Naive thymus-derived CD4-positive, alpha-beta T cell (primary cell): ENCODE measurements at places on chromosomes 12 and 14. TPM values are rescaled to one million over a fixed set of nuclear protein-coding genes. Genes with fewer than 3 reads are reported as not detected.
A peak's percentile ranks its signal among the peaks of the same experiment; 100 is the strongest.

- DNase-seq: no peak
These were observed 146.1 kb downstream of the KITLG start for GRCh38 chr12:88433997-88434703.

GRCh38 chr12:103880299-103881142 lies 39.5 kb upstream of the NT5DC3 start:
- no peak for DNase-seq

DNA sequence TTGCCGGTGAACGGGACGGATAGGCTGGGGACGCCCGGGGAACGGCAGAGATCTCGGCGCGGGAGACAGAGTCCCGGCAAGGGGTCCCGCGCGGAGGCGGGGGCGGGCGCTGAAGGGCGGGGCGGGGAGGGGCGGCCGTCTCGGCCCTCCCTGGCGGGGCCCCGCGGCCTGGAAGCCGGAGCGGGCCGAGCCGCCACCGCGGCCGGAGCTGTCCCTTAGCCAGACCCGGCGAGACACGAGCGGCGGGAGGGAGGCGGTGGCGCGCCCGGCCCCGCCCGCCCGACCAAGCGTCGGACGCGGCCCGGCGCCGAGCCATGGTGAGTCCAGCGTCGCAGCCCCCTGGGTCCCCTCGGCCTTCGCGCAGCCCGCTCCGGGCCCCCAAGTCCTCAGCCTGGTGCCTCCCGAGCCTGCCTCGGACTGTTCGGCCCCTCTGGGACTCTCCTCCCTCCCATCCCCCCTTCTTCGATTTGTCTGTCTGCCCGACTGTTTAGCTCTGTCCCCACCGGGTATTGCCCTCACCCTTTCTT lies at the start of gene ARHGEF40:
ARHGEF40 (plus strand) TSS at position 222 of the 527 bp plus-strand sequence; CDS start at position 315, 93 bp downstream.
- no peak for DNase-seq

DNA sequence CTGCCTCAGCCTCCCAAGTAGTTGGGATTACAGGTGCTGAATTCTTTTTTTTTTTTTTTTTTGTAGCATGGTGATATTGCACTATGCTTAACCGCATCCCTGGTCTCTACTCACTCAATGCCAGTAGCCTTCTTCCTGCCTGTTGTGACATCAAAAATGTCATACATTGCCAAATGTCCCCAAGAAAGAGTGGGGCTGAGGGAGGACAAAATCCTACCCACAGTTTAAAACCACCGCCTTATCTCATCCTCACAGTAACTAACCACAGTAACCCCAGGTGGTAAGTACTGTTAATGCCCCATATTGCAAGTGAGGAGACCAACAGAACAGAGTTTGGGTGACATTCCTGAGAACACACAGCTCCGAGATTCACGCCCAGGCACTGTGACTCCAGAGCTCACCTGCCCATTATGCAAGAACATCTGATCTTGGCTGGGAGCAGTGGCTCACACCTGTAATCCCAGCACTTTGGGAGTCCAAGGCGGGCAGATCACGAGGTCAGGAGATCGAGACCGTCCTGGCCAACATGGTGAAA lies 19.6 kb downstream of the MORN3 start:
- no peak for DNase-seq

- DNase-seq: no peak
These were observed 115.4 kb downstream of the SOX5 start for GRCh38 chr12:23834076-23834475.

- DNase-seq: no peak
These were observed 8.2 kb downstream of the TAS2R19 start for GRCh38 chr12:11014234-11014633.

GRCh38 chr12:122865268-122866231 lies 30.3 kb downstream of the HIP1R start:
- DNase-seq: no peak

DNA sequence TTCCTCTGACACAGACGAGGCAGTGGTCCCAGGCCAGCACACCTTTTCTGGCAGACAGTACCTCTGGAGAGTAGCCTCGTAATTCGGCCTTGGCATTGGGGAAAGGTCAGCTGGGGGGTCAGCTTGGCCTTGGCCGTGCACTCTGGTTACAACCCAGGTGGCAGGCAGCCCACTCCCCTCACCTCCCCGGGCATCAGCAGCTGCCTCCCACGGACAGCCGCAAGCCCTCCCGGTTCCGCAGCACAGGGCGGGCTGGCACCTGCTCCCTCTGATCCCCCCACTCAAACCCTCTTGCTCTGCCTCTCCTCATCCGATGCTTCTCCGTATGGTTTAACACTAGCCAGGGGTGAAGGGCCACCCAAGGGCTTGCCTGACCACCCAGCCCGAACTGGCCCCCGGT lies 50.6 kb downstream of the TEAD4 start:
- no peak for DNase-seq

GRCh38 chr12:28948685-28949084 lies 200.4 kb upstream of the FAR2 start:
- DNase-seq: no peak

DNA sequence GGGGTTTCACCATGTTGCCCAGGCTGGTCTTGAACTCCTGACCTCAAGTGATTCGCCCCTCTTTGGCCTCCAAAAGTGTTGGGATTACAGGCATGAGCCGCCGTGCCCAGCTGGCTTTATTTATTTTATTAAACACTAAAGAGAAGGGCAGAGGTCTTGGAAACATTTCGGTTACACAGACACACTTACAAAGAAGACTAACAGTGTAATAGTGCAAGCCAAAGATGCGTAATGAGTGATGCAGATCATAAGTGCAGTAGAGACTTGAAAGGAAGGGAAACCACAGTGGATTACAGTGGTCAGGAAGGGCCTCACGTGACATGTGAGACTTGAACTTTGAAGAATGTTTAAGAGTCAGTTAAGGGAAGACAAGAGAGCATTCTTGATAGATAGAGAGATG lies 33.9 kb upstream of the CDK17 start:
- DNase-seq: peak; percentile 91

- no peak for DNase-seq
These were observed 58.1 kb downstream of the ETV6 start for GRCh38 chr12:11707535-11707934.

DNA sequence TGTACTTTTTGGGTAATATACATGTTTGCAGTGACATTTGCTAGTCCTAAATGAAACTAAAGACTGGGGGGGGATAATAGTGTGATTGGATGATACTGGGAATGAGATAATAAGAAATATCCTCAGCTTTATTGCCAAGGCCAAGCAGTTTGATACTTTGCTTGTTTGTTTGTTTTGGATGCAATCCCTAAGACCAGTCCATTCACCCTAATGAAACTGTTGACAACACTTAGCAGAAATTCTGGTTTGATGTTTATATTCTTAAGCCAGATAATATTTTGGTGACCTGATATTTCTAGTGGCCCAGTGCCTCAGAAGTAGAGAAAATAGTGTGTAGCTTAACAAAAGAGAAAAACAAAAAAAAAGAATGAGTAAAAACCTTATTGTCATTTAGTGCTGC lies 1.8 kb downstream of the PHC1 start:
- DNase-seq: no peak

GRCh38 chr14:39393289-39393688 lies 38.9 kb downstream of the FBXO33 start:
- no peak for DNase-seq

DNA sequence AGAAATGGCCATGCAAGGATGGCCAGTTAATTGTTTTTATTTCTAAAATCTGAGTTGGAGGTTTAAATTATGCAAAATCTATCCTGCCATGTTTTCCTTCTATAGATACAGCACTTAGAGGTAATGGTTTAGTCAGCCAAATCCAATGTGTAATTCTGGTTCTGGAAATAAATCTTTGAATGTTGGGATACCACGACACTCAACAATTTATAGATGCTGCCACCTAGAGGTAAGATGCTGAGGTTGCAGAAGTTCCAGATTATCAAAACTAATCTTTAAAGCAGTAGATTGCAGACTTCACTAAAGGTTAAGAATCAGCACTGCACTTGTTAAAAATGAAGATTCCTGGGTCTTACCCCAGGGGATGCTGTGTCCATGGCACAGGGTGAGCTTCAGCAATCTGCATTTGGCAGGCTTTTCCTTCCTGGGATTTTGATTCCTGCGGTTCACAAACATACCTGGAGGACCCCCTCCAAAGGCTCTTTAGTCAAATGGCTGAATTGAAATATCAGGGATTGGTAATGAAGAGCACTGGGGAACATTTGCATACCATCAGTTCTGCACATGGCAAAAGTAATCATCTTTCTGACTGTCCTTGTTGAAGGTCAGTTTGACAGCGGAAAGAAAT lies 53.4 kb upstream of the ANO4 start:
- DNase-seq: no peak

DNA sequence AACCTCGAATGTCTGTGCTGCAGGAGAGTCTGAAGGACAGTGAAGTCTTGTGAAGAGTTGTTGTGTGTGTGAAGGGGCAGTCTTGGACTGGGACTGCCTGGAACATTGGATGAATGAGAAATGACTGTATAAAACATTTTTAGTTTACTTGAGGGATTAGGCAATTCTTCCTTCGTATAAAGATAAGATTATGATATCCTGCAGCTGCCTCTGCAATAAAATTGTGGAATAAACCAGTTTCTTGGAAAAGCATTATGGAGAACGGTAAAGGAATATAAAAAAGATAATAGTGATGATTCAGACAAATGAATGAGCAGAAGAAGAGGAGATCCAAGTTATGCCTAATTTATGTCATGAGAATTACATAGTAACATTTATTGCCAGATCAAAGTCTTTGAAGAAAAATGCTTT lies 30.9 kb upstream of the LUM start:
- no peak for DNase-seq

DNA sequence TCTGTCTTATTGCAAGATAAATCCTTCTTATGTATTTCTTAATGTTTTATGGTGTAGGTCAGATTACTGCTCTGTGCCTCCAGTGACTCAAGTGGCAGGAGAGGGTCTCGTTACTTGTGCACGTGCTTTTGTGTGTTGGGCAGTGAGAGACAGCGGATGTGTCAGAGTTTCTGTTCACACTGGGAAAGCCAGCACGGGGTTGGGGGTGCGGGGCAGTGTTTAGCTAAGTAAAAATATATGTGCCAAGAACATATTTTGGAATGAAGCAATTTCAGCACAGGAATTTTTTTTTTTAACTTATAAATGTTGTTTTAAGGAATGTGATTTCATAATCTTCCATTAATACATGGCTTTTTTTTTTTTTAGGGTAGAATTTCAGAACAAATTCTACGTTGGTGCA lies 4.5 kb upstream of the DNAH10 start:
- no peak for DNase-seq

GRCh38 chr12:14540801-14541462 lies 26.8 kb downstream of the PLBD1 start:
- no peak for DNase-seq

- DNase-seq: no peak
These were observed 53.2 kb upstream of the DYRK2 start for GRCh38 chr12:67595365-67595764.

DNA sequence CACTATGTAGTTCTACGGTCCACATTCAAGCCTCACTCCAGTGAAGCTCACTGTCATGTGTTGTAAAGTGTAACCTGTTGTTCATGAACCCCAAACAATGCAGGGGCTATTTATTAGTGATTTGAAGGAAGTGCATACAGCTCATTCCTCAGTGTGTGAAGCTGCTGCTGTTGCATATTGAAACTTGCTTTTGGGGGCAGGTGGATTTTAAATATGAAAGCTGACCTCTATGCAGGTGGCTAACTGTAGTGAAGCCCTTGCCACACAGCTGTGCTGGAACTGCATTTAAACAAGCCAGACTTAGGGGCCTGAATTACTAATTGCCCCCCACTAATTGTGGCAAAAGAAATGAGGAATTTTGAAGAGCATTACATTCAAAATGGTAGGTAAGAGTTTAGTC lies 226.3 kb downstream of the ATP23 start:
- no peak for DNase-seq

- DNase-seq: no peak
These were observed 327.9 kb upstream of the DIO3 start for GRCh38 chr14:101233391-101233790.

DNA sequence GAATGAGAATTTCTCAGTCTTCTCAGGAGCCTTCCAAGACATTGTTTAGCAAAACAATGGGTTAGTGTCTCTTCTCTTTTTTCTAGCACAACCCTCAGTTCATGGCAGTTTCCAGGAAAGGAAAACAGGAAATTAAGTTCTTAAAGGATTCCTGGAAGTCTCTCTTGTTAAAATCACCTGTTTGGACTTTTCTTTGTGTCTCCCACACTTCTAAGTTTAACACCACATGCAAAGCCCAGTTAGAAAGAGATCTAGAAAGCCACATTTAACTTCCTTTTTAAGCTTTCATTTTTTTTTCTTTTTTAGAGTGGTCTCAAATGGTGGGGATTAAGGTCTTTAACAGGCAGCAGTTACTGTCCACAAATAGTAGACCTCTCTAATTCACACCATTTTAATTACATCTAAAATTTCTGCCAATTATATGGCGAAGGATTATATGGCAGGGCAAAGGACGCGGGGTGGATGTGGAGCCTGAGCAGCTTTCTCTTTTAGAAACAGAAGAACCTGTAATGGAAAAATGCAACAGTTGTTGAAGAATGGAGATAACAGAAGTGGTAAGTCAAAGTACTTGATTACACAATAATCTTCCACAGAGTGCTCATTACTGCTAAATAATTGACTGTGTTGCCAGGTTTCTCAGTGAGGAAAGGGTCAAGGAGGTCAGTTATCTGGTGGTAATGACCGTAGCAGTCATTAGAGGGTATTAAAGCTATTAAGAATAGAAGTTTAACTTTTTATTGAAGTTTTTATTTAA lies 298.6 kb downstream of the AKAP6 start:
- no peak for DNase-seq

DNA sequence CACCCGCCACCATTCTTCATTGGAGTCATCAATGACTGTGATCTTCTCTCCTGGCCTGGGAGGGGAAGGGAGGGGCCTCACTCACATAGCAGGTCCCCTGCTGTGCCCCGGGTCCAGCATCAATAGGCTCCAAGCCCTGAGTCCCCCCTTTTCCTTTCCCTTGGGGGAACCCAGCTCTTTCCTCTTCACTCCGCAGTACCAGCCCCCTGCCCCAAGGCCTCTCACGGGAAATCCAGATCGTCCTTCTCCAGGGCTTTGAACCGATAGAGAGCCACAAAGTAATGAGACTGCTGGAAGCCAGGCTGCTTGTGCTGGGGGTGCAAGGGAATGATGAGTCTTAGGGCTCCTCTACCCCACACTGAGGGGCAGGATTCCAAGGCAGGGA lies 6.7 kb downstream of the STAC3 start:
- DNase-seq: no peak

- DNase-seq: no peak
These were observed 29.9 kb downstream of the PLEKHG7 start for GRCh38 chr12:92732716-92733115.

DNA sequence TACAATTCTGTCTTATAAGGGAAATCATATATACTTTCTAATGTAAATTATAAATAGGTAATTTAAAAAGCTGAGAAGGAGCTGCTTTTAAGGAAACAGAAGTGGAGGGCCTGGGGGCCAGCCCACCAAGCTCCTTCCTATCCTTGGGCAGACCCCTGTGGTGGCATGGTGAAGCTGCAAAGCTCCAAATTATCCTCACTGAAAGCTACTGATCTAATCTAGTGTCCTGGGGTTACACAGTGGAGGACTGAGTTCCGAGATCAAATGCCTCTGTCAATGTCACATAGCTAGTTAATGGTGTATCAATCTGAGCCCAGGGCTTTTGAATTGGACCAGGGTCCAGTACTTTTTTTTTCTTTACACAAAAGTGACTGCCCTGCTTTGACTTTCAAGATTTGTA lies 355.4 kb downstream of the CEP128 start:
- no peak for DNase-seq

BEST3 gene
- not detected for polyA plus RNA-seq

PTCSC3 gene
- polyA plus RNA-seq: not detected

MANSC1 gene
- 4.2 TPM for polyA plus RNA-seq

UNC79 gene
- not detected for polyA plus RNA-seq

ARPC3 gene
- polyA plus RNA-seq: 559 TPM

SLC16A7 gene
- polyA plus RNA-seq: 26.0 TPM

BHLHE41 gene
- polyA plus RNA-seq: not detected

FOXM1 gene
- polyA plus RNA-seq: not detected

APOF gene
- polyA plus RNA-seq: not detected
